Inflammatory macrophage (primary cell): ENCODE measurements at places on chromosomes 3 and 15.

DNA sequence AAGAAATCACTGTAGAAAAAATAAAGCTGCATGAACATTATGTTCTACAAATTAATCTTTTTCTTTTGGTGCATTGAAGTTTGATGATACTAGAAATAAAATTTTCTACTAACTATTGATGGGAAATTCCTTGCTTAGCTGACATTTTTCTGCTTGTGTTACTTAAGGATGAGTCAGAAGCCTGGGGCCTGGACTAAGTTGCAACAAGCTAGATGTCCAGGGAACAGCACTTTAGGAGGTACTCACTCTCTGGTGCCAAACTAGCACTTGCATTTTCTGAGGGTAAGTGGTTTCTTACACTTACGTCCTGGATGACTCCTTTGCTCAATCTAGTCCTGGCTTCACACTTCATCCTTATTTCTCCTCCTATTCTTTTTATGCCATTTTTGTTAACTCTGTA is 945.1 kb downstream of the IGSF11 start:
- DNase-seq = no peak

DNA sequence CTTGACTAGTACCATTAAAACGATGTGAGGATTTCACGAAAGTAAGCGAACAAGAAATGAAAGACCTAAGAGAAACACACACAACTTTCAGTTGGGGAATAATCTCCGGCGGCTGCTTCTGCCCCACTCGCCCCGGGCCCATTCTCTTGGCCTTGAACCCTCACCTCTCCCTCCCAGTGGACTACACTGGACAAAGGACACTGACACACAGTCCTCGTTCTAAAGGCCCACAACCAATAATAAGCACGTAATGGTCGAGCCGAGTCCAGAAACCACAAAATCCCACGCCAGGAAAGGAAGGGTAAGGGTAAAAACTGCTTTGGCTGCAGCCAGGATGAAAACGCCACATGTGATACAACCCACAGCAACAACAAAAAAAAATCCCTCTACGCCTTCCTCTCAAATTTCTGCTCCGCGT is 469 bp downstream of the ZNF770 start:
- peak; percentile 49 for DNase-seq

- no peak for DNase-seq
These were observed 31.0 kb downstream of the ACAP2 start for GRCh38 chr3:195411836-195412235.

GRCh38 chr3:355622-356021 is 159.1 kb downstream of the CHL1 start:
- no peak for DNase-seq

DNA sequence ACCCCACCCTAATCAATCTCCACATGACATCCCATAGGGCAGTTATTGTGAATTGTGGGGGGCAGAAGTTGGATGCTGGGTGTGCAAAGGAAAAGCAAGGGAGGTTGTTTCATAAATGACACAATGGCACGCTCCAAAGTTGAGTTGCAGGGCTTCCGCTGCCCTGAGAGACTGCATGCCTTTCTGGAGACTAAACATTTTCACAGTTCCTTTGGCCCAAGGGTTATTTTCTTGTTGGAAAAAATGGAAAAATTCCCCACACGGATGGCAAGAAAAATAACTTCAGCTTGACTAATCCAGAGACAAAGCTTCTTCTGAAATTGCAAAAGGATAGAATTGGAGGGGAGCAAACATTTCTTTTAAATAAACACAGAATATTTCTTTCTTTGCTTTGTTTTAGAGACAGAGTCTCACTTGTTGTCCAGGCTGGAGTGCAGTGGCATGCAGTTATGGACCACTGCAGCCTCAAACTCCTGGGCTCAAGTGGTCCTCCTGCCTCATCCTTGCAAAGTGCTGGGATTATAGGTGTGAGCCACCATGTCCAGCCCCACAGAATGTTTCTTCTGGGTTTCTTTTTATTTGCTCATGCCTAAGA is 19.1 kb upstream of the TPM1 start:
- no peak for DNase-seq
